Stimulated activated CD4-positive, alpha-beta T cell treated with anti-CD3 and anti-CD28 coated beads, Interleukin-1b, Interleukin-23, amount 100 ng/mL, for 1 hour (primary cell): ENCODE measurements at places on chromosomes 6 and 20.

DNA sequence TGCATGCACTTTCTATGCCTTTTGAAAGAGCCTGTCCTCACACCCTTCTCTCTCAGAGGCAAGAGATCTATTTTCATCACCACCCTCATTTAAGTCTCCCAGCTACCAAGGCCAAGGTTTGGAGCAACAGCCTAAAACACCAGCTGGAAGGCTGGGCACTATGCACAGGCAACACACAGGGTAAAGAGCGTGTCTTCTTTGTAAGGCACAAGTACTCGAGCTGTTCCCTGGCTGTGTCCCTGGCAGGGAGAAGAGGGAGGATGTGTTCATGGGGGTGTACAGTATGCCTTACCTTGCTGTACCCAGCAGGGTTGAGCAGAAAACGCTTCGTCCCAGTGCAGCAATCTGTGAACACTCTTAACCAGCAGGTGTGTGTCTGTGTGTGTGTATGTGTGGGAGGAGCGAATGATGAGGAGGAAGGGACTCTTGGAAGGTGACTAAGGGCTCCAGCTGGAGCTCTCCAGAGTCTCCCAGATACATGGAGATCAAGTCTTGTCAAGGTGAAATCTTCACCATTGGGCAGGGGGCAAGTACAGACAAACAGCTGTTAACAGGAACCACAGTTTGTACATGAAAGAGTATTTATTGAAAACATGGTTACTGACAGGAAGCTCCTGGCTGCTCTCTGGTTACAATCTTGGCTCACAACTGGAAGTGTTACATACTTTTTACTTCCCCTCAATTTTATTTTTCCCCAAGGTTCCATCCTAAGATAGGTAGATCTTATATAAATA, 40.8 kb downstream of the ELMO2 start:
- no peak for DNase-seq

- DNase-seq: no peak
Observed at GRCh38 chr6:142958343-142958742, 13.4 kb upstream of the HIVEP2 start.

- DNase-seq: no peak
Observed at GRCh38 chr6:119249319-119249718, 100.2 kb downstream of the MAN1A1 start.

DNA sequence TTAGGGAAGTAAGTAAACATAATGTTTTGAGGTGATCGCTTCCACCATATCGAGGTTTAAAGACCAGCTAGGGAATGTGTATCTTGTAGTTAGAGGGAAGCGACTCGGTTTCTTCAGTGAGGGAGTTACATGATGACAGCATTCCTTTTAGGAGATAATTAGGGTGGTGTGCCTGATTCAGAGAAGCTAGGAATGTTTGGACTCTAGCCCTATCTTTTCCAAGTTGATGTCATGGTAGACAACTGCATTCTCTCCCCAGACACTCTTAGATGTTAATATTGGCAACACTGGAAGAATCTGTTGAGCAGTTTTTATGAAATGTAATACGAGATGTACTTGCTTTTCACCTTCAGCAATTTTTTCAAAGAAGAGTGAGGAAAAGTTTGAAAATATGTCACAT, 12.9 kb upstream of the HIVEP1 start:
- no peak for DNase-seq

- DNase-seq: no peak
Observed at GRCh38 chr6:12185081-12185673, 105.0 kb upstream of the EDN1 start.

GRCh38 chr6:43981363-43981990, 145.8 kb downstream of the MRPL14 start:
- no peak for DNase-seq

DNA sequence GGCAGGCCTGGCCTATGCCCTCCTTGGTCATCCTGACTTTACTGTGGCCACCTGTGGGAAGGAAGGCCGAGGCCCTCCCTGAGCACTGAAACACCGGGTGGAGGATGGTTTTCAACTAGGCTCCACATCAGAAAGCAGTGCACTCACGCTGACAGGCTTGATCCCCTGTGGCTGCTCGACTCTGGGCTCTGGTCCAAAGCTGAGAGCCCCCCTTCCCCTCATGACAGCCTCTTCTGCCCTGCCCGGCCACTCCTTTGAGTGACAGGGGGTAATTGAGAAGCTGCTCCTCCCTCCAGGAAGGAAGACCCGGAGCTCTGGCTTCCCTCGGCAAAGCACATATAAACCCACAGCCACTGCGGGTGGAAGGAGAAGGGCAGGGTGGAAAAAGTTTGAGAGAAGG, 43.6 kb downstream of the MUC22 start:
- no peak for DNase-seq

GRCh38 chr6:167793421-167793820, 33.3 kb upstream of the AFDN start:
- DNase-seq: no peak
